GM23338 (cell line): ENCODE measurements at places on chromosomes 7 and 10.

GRCh38 chr10:31926765-31927564 is 1.7 kb downstream of the ARHGAP12 start:
- DNase-seq, result no peak

- DNase-seq, result no peak
Measured at GRCh38 chr10:123577921-123578461, 88.2 kb upstream of the GPR26 start.

GRCh38 chr7:135098391-135098790 is 49.5 kb upstream of the TMEM140 start:
- no peak for DNase-seq

DNA sequence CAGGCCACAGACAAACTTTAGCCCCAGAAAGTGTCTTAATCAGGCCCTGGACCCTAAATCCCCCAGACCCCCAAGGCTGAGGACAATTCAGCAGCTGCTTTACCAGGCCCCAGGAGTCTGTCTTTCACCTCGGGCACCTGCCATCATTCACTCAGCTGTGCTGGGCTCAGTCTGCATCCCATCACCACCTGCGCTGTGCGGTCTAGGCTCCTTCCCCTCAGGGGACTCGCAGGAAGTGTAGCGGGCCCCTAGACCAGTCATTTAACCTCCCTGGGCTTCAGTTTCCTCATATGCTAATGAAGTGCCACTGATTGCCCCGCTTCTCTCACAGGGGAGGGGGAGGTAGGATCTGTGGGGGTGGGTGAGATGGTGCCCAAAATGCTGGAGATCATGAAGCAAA is 76.4 kb upstream of the ZMIZ1 start:
- no peak for DNase-seq

DNA sequence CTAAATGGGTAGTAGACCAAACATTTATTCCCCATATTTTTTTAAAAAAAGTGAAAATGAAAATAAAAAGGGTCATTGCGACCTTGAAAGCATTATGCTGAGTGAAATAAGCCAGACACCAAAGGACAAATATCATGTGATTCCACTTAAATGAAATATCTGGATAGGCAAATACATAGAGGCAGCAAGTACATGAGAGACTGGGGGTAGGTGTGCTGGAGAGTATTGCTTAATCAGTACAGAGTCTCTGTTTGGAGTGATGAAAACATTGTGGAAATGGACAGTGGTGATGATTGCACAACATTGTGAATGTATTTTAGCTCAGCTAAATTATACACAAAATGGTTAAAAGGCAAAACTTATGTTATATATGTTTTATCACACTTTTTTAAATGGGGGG is 169.4 kb downstream of the AKR1D1 start:
- DNase-seq, result no peak

GRCh38 chr10:118662228-118663035 is 67.0 kb upstream of the PRLHR start:
- no peak for DNase-seq

- no peak for DNase-seq
Measured at GRCh38 chr7:85081846-85082245, 105.0 kb downstream of the SEMA3D start.

DNA sequence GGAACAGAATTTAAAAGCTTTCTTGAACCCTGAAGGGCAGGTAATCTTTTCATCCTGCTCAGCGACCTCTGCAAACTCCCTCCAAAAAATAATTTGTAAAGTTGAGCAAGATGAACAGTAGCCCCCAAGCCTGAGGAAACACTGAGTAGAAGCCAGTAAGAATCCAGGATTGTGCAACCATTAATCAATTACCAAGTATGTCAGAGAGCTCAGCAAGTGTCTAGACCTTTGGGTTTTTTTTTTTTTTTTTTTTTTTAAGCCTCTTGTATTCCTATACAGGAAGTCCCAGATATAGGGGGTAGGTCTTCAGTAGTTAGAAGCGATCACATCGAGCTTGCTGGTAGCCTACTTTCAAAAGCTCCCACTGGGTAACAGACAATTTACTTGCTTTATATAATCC is 155.2 kb downstream of the DGKI start:
- no peak for DNase-seq

- no peak for DNase-seq
Measured at GRCh38 chr10:47266602-47267001, 33.4 kb upstream of the GDF10 start.
